ENCODE measurements at places on chromosomes 1 and 21. TPM values are rescaled to one million over a fixed set of nuclear protein-coding genes. Genes with fewer than 3 reads are reported as not detected.

GRCh38 chr1:220921498-220921897 lies 42.3 kb downstream of the HLX start:
- no peak for DNase-seq

- DNase-seq: no peak
These were observed 175.7 kb upstream of the COL11A1 start for GRCh38 chr1:103283841-103284669.

The H6PD gene
- 22.1 TPM for total RNA-seq

The FAM110D gene
- not detected for total RNA-seq

GRCh38 chr1:12434686-12435085 lies 183.3 kb downstream of the DHRS3 start:
- DNase-seq: no peak

The ICOSLG gene
- 8.6 TPM for total RNA-seq

DNA sequence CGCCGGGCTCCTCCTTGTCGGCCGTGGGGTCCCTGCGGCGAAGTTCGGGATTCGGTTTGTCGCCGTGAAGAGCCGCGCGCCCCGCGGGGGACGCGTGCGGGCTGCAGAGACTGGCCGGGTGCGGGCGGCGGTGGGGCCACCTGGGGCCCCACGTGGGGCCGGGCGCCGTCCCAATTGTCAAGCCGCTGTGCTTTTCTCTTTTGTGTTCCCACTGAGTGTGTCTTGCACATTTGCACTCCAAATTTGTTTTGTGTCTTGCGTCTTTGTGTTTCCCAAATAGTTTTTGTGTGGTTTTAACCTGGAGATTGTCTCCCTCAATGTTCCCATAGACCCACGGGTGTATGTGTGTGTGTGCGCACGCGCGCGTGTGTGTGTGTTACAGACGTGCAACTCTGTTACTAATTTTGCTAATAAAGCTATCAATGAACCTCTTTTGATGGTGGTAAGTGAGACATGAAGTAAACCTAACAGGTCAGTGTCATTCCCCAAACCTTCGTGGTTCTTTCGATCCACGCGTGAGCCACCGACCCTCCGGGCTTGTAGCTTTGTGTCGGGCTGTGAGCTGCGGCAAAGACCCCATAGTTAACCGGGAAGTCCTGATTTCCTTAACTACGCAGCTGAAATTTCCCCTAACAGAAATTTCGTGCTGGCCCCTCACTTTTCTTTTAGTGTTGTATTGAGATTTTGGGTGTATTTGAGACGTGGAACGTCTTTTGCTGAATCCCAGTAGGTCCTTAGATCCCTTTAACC lies 708 bp downstream of the PRDM2 start:
- peak; percentile 67 for DNase-seq

The RNU1-3 gene
- 1,721 TPM for total RNA-seq

The TPTE gene
- not detected for total RNA-seq

GRCh38 chr1:23521588-23521987 lies 9.4 kb downstream of the E2F2 start:
- DNase-seq: peak; percentile 46

The CYYR1 gene
- not detected for total RNA-seq

The CASP9 gene
- 17.6 TPM for total RNA-seq

Measured in OCI-LY7 (cell line).